ENCODE measurements at places on chromosomes 1 and 21. TPM values are rescaled to one million over a fixed set of nuclear protein-coding genes. Genes with fewer than 3 reads are reported as not detected.

Gene NHLH2
- polyA plus RNA-seq = not detected

Gene FYB2
- polyA plus RNA-seq = not detected

Gene YRDC
- 28.7 TPM for polyA plus RNA-seq

Gene OVAAL
- not detected for polyA plus RNA-seq

Gene SYT6
- polyA plus RNA-seq = not detected

Gene SIM2
- polyA plus RNA-seq = 0.07 TPM

Gene DNASE2B
- polyA plus RNA-seq = not detected

Gene UBE2U
- polyA plus RNA-seq = not detected

Gene NBPF4
- not detected for polyA plus RNA-seq

DNA sequence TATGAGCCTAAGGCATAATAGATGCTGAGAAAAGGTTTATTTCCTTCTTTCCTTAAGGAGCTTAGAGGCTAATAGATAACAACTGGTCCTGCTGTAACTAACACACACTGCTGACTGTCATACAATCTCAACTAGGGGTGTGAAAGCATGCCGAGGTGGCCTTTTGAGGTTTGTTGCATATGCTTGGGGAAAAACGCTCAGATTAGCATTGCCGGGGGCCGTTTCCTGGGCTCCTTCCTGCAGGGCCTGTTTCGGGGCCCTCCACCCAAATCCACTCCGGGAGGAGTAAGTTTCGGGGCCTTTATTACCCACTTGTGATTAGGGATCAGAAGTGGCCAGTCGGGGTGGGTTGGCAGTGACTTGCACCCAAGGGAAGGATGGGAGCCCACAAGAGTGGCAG lies 27.2 kb upstream of the RCSD1 start:
- no peak overlapping the region for H3K27ac ChIP-seq
- no peak for DNase-seq
- no peaks in the 10 kb centered on the region for H3K27me3 ChIP-seq

DNA sequence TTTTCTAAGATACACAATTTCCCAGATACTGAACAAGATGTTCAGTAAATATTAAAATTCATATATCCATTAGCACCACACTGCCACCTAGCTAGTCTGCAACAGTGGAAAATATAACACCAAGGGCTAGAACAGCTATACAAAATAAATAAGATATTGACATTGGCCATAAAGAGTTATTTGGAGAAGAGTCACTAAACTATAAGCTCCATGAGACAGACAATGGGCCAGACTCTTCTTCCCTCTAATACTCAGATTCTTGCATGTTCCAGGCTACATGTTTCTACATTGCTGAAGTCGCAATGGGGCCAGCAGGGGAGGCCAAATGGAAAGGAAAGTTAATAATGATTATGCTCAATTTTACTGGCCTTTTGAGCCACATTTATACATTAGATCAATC lies 21.5 kb downstream of the SPATA6 start:
- no peak overlapping the region for H3K4me3 ChIP-seq
- no peaks in the 10 kb centered on the region for H3K27me3 ChIP-seq
- no peak for DNase-seq
- no peaks in the 10 kb centered on the region for H3K4me1 ChIP-seq
- no peak overlapping the region for H3K27ac ChIP-seq

DNA sequence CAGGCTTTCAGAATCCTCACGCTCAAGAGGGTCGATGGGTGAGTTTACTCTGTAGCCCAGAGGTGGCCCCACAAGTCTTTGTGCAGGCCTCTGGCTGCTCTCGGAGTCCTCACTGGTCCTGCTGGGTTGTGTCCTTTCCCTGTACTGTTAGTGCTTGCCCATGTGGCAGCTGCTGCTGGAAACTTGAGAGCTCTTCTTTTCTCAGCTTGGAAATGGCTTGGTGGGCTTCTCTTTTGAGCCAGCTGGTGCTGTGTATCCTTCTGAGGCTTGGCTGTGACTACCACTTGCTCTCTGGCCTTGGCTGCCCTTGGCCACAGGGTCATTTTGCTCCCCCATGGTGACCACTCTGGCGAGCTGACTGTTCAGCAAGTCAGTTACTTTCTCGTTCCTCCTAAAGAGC lies 82.2 kb upstream of the LMO4 start:
- no peak for DNase-seq
- no peaks in the 10 kb centered on the region for H3K36me3 ChIP-seq
- H3K4me1 ChIP-seq = no peaks in the 10 kb centered on the region
- no peak overlapping the region for H3K4me3 ChIP-seq
- H3K27ac ChIP-seq = no peak overlapping the region
- H3K27me3 ChIP-seq = no peaks in the 10 kb centered on the region

- no peaks in the 10 kb centered on the region for H3K36me3 ChIP-seq
- no peak for DNase-seq
- no peaks in the 10 kb centered on the region for H3K27me3 ChIP-seq
- H3K27ac ChIP-seq = no peak overlapping the region
Observed at GRCh38 chr1:192162376-192162775, 4.1 kb downstream of the RGS18 start.

DNA sequence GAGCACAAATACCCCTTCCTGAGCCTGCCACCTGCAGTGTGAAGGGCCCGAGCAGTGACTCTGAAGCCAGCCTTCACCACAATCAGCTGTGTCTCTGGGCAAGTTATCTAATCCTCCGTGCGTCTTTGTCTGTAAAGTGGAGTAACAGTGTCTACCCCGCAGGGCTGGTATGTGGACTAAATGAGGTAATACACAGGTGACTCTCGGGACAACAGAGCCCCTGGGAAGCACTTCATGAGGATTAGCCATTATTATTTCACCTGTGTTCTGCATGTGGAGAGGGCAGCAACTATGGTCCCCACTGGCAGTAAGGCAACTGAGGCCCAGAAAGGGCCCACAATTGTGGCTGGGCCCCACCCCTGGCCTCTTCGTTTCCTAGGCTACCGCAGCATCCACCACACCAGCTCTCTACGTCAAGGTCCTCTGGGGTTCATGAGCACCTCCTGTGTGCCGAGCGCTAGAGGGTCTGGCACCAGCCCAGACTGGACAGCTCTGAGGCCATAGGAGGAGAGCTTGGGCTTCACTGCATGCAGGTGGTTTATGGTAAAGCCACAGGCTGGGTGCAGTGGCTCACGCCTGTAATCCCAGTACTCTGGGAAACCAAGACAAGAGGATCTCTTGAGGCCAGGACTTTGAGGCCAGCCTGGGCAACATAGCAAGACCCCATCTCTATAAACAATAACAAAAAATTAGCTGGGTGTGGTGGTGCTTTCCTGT lies 41.3 kb upstream of the LRP8 start:
- no peak for DNase-seq
- H3K27ac ChIP-seq = no peak overlapping the region
- peaks cover 24% of the 10 kb centered on the region for H3K4me1 ChIP-seq
- H3K27me3 ChIP-seq = no peaks in the 10 kb centered on the region

- no peak overlapping the region for H3K4me3 ChIP-seq
- no peaks in the 10 kb centered on the region for H3K4me1 ChIP-seq
- no peaks in the 10 kb centered on the region for H3K36me3 ChIP-seq
- H3K27ac ChIP-seq = no peak overlapping the region
Observed at GRCh38 chr1:212062832-212063438, 27.4 kb downstream of the DTL start.

GRCh38 chr1:27005648-27006496 lies 6.8 kb downstream of the TENT5B start:
- no peaks in the 10 kb centered on the region for H3K4me1 ChIP-seq
- no peak overlapping the region for H3K4me3 ChIP-seq
- no peaks in the 10 kb centered on the region for H3K36me3 ChIP-seq
- H3K27ac ChIP-seq = no peak overlapping the region
- DNase-seq = no peak

- no peak for DNase-seq
- peaks cover 12% of the 10 kb centered on the region for H3K27me3 ChIP-seq
- no peak overlapping the region for H3K27ac ChIP-seq
- H3K4me3 ChIP-seq = no peak overlapping the region
Observed at GRCh38 chr1:31708324-31708723, 4.5 kb upstream of the COL16A1 start.

DNA sequence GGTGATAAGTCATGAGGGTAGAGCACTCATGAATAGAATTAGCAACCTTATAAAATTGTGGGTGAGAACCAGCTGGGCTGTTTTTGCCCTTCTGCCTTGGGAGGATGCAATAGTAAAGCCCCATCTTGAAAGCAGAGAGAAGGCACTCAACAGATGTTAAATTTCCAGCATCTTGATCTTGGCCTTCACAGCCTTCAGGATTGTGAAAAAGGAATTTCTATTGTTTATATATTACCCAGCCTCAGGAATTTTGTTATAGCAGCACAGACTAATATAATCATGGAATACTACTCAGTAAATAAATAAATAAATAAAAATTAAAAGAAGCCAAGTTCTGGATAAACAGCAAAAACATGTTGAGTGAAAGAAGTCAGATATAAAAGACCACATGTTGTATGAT lies 175.2 kb downstream of the KCNT2 start:
- H3K27me3 ChIP-seq = no peaks in the 10 kb centered on the region
- DNase-seq = no peak
- H3K4me1 ChIP-seq = no peaks in the 10 kb centered on the region
- H3K36me3 ChIP-seq = no peaks in the 10 kb centered on the region
- no peak overlapping the region for H3K4me3 ChIP-seq
- no peak overlapping the region for H3K27ac ChIP-seq

GRCh38 chr1:26832249-26832960 lies 5.9 kb downstream of the ZDHHC18 start:
- peak overlapping the region; percentile 85 for H3K27ac ChIP-seq
- H3K27me3 ChIP-seq = no peaks in the 10 kb centered on the region
- H3K4me3 ChIP-seq = no peak overlapping the region
- DNase-seq = no peak
- peaks cover 9% of the 10 kb centered on the region for H3K36me3 ChIP-seq
- peaks cover 64% of the 10 kb centered on the region for H3K4me1 ChIP-seq

GRCh38 chr1:10986525-10986890 lies 25.9 kb upstream of the TARDBP start:
- no peaks in the 10 kb centered on the region for H3K36me3 ChIP-seq
- H3K4me1 ChIP-seq = no peaks in the 10 kb centered on the region
- H3K27me3 ChIP-seq = peaks cover under 1% of the 10 kb centered on the region
- no peak for DNase-seq
- no peak overlapping the region for H3K4me3 ChIP-seq

DNA sequence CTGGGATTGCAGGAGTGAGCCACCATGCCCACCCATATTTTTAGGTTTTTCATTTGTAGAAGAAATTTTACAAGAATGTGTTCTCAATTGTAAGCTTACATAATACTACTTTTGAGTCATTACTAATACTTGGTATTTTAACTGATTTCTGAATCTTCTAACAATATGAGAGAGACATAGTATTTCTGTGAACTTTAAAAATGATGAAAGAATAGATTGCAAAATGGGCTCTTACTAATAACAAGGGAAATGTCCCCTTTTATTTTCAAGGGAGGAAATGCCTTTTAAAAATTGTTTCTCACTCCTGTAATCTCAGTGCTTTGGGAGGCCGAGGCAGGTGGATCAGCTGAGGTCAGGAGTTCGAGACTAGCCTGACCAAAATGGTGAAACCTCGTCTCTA lies 5.9 kb downstream of the AGO3 start:
- no peaks in the 10 kb centered on the region for H3K27me3 ChIP-seq
- no peak for DNase-seq
- peaks cover 24% of the 10 kb centered on the region for H3K4me1 ChIP-seq
- no peaks in the 10 kb centered on the region for H3K36me3 ChIP-seq

DNA sequence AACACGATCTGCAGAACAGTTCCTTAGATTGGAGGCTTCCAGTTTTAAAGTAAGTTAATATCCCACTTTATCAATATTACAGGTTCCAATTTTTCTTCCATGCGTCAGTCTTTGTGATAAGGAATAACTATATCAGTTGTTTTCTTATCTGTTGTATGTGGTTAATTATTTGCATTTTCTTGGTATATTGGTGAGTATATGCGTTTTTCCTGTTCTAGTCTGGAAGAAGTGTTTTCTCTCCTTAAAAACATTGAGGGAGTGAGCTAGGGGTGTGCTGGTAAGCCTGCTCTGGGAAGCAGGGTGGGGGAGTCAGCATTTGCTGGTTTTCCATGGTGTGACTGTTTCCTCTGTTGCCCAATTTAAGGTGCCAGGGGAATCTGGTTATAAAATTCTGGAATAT lies 50.2 kb upstream of the KIF1B start:
- H3K27me3 ChIP-seq = no peaks in the 10 kb centered on the region
- no peak overlapping the region for H3K4me3 ChIP-seq
- H3K4me1 ChIP-seq = no peaks in the 10 kb centered on the region
- H3K27ac ChIP-seq = no peak overlapping the region
- no peak for DNase-seq
- peaks cover 4% of the 10 kb centered on the region for H3K36me3 ChIP-seq
